GM10248 (cell line): ENCODE measurements at places on chromosomes 12 and 14.

DNA sequence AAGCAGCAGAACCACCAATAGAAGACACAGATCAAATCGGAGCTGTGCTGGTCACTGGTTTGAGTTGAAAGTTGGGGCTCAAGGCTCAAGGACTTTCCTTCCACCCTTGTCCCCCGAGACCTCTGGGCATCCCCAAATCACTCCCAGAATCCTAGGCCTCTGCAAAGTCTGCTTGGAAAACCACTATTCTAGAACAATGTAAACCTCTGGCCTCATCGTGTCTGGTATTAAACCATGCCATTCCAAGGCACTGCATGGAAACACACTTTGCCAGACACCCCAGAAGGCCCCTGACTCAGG, 288.0 kb downstream of the DPF3 start:
- no peak for DNase-seq

DNA sequence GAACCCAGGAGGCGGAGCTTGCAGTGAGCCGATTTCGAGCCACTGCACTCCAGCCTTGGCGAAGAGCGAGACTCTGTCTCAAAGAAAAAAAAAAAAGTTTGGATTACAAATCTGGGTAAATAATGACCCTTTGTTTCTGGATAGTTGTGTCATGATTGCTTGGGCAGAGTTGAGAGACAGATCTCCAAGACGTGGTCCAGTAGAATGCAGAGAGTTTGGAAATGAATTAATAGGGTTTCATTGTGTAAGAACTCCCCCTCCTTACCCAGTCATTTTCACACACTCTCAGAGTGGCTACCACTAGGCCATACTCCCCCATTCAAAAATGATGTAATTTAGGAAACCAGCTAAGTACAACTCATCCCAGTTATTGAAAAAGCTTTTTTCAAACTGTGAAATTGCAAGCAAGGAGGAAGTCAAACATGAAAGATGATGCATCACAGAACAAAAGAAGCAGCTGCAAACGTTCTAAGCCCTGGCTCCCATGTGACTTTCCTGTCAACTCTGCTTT, 1331.9 kb downstream of the AACS start:
- no peak for DNase-seq

DNA sequence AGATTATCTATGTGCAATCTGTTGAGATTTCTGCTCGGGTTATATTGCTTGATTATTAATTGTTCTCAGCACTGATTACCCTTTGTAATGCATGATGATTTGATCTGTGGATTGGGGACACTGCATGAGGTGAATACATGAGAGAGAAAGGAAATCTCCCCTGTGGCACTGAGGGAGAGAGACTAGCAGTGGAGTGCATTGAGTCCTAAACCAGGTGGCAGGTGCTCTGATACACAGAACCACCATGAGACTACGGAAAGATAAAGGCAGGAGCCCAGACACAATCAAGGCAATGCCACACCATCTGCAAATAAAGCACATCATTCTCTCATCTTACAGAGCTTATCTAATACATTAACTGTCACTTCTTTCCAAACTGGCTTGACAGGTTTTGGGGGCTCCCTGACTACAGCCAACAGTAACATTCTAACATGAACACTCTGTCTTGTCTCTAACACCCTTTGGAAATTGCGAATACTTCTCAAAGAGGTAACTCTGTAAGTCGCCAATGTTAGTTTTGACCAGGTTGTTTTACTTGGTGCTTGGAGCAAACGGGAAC, 37.6 kb upstream of the TSPAN8 start:
- no peak for DNase-seq

DNA sequence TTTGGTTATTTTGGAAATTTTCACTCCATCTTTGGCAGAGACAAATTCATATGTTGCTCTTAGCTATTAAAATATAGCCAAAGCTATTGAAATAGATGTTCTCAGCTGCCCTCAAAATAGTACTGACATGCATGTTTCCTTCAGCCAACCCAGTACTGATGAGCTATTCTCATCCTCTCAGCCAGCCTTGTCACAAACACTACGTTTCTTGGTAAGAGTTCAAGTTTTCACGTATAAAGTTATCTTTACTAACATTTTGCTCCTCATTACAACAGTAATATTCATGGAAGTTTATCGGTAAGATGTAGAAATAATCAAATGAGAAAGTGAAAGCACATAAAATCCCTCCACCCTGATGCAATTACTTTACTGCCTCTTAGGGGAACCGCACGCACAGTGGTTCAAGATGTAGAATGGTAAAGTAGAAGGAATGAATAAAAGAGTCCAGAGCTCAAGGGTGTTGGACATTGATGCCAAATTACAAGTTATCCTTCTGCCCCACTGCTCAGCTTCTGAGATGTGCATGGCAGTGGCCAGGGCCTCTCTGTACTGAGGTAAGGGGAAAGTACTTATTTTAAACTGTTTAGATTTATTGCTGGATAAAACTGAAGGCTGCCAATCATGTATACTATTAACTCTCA, 20.7 kb downstream of the GCH1 start:
- DNase-seq, result no peak

DNA sequence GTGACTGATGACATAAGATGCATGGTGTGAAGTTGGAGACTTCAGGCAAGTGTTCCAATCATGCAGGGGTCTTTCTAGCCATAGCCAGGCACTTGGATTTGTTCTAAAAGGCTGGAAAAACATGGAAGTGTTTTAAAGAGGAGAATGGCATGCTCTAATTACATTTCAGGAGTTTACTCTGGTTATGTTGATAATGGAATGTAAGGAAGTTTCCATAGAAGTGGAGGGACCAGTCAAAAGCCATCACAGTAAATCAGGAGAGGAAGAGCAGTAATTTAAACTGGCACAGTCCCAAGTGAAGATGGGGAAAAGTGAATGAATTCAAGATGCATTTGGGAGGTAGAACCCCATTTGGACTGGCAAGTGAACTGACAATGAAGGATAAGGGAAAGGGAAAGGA, 13.9 kb upstream of the FRS2 start:
- no peak for DNase-seq

GRCh38 chr14:61565181-61565580, 130.1 kb upstream of the HIF1A start:
- DNase-seq, result no peak
